ENCODE measurements at places on chromosomes 2 and 18.
A peak's percentile ranks its signal among the peaks of the same experiment; 100 is the strongest.

DNA sequence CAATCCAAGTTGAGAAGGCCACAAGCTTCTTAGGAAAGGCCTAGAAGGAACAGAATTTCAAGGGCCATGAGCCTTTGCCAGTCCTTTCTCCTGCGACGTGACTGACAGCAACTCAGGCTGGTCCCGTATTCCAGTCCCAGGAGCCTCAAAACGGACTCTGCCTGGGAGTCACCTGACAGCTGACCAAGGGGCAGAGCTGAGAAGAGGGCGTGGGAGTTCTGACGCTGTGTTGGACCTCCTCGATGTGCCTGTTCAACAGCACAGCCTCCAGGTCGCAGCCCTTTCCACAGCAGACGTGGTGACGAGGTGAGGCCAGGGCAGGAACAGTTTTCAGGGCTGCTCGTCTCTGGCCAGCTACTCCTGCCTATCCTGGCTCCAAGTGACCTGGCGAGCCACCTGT lies 37.6 kb downstream of the CENPO start:
- DNase-seq, result no peak

DNA sequence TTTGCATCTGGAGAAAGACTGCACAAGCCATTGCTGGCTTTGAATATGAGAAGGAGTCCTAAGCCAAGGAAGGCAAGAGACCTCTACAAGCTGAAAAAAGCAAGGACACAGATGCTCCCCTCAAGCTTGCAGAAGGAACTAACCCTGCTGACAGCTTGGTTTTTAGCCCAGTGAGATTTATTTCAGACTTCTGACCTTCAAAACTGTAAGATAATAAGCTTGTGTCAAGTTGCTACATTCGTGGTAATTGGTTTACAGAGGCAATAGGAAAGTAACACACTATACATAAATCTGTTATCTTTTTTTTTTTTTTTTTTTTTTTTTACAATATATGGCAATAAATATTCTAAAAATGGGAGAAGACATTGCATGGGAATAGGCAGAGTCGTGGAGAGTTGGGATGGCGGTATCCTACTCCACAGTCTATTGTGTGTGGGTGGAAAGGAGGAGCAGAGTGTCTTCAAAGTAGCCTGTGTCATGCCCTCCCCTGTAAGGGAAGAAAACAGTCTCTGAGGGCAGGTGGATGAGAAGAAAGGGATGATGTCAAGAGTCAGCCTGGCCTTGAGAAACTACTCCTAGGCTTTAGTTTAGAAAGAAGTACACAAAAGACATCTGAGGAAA lies 196.9 kb downstream of the THSD7B start:
- no peak for DNase-seq

- DNase-seq, result no peak
Observed at GRCh38 chr2:65186093-65186868, 41.4 kb upstream of the ACTR2 start.

- DNase-seq, result no peak
Observed at GRCh38 chr2:39027421-39027820, 93.4 kb downstream of the SOS1 start.

GRCh38 chr2:118058951-118059350 lies 29.3 kb upstream of the INSIG2 start:
- no peak for DNase-seq

DNA sequence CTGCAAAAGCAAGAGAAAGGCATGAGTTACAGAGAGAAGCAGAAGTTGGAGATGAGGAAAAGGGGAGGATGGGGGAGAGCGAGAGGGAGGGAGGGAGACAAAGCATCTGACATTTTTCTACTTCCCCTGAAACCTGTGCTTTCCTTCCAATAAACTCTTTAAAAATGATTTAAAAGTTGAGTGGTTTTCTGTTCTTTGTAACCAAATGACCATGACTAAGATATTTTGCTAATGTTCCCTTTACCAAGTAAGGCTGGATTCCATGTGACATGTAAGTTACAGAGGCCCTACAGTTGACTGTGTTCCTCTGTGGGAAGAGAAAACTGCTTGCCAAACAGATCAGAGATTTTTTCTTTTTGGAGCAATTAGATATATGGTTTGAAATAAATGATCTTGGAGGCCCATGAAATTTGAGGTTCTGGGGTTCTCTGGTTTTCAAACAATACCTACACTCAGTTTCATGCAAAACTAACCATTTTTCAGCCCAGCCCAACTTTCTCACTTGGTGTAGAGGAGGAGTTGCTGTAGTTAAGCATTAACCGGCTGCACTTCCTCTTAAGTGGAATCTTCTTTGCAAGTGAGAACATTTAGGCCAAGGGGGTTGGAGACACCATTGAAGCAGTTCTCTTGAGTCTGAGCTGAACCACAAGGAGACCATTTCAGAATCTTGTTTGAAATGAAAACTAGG lies 34.5 kb downstream of the INSIG2 start:
- DNase-seq, result no peak

DNA sequence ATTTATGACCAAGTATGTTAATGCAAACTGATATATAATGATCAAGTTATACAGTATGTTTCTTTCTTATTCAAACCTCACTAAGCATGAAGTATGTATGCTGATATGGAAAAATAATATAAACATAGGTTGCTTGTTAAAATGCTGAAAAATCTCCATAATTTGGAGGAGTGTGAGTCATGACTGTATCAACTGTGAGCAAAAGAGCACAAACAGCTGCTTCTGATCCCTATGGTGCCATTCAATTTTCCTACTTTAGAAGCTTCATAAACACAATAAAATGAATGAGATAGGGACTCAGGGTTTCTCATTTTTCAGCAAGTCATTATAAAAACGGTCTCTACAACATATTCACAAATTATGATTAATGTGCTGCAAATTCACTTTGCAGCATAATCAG lies 129.9 kb upstream of the TFPI start:
- no peak for DNase-seq

GRCh38 chr18:36762074-36762473 lies 66.7 kb downstream of the TPGS2 start:
- DNase-seq, result no peak

DNA sequence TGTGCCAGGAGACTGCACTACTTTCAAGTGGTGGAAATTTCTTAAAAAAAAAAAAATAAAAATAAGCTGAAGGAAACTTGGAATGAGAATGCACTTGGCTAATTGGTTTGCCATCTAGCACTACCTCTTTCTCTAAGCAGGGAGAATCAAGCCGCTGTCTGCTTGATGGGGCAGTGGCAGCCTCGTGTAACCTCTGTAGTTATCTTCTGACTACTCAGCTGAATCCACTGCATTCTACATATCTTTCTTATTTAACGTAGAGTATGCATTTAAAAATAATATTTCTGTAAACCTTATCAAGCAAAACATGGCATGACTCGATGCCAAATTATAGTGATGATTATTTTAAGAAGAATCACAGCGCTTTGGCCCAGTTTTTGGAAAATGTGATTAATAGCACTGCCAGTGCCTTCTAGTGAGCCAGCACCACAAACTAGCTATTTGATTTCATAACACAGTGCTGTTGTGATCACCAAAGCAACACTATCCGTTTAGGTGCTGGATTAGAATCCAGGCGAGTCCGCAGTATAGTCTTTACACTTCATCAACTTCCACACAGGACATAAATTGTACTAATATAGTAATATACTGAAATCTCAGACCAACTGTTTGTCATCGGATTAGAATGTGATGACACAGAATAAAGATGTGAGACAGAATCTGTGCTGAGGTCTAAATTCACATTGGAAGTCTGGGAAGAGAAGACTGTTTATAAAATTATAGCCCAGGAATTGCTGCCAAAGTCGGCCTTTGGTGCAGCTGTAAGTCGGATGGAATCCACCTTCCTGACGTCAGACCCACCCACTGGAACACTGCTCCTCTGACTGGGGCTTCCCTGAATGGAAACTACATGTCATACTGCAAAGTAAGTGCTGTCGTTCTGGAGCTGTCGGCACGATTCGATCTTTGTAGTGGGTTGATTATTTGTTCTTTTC lies 136.5 kb upstream of the ETAA1 start:
- no peak for DNase-seq

- DNase-seq, result no peak
Observed at GRCh38 chr2:105732955-105733607, 11.6 kb upstream of the NCK2 start.

GRCh38 chr2:19362755-19363473 lies 4.5 kb upstream of the OSR1 start:
- peak; percentile 37 for DNase-seq

GRCh38 chr2:119338826-119339561 lies 27.6 kb downstream of the C2orf76 start:
- no peak for DNase-seq

DNA sequence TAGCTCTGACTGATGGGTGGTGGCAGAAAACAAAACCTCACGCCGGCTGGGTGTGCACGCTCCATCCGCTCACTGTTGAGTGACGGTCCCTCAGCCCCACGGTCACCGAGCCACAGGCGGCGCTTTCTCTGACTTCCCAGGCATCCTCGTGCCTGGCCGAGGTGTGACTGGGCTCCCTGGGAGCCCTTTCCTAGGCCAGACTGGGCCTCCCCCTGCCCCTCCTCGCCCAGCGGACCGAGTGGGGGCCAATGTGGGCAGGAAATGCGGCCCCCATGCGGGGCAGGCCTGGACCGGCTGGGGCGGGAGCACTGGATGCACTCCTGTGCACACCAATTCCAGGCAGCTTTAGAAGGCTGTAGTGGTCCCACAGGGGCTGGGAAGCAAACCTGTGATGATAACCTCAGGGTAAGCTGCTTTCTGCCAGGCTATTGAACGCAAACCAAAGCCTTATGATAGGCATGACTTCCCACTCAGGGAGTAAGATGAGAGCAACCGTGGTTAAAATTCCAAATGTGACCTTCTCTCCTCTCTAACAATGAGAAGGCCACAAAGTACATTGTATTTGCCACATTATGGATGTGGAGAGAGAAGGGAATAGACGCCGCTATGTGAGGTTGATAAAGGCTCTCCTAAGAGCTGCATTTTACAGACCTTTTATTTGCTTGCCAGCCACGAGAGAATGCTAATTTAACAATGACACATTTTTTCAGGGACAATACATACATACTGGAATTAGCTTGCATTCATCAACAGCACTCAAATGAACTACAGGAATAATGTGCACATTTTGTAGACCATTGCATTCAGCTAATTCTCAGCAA lies 83.9 kb upstream of the PGAP1 start:
- DNase-seq, result no peak

GRCh38 chr2:164873210-164873908 lies 31.7 kb upstream of the COBLL1 start:
- no peak for DNase-seq

DNA sequence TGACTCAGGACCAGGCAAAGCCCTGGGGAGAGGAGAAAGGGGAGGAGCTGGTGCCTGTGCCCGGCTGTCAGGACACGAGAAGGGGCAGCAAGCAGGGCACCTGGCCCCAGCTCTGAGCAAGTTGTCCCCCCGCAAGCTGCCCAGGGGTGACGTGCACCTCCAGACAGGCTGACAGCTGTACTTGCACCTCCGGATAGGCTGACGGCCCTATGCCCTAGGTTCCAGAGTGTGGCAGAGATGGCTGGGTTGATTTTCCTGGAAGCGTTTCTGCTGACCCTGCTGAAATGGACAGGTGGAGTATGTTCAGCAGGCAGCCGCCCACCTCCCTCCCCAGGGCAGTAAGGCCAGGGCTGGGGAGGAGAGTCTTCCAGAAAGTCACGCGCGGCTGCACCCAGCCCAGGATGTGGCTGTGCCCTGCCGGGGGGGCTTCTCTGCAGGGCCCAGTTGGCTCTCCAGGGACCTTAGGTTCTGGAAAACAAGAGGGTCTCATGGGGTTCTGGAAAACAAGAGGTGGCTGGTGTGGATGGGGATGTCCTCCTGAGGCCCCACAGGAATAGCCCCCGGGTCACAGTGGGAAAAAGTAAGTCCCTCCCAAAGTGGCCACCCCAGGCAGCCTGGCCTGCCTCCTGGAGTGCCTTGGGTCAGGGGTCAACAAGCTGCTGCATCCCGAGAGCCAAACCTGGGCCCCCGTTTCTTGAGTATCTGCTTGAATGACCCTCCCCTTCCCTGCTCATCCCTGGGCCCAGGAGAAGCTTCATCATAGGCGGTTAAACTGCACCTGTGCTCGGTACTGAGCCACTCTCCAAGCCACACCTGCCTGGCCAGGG lies 71.4 kb upstream of the OTOS start:
- no peak for DNase-seq

DNA sequence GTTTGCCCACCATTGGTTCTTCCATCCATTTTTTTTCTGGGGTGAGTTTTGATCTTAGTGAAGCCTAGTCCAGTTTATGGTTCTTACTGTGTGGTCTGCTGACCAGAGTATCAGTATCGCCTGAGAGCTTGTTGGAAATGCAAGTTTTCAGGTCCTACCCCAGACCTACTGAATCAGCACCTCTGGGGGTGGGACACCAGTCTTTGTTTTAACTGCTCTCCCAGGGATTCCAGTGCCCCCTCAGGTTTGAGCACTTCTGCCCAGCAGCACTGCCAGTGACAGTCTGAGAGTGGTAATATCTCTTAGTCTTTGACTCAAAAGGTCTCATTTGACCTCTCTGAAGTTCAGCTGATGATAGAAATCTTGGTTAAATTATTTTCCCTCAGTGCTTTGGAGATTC lies 269.3 kb downstream of the ALPK2 start:
- DNase-seq, result no peak

DNA sequence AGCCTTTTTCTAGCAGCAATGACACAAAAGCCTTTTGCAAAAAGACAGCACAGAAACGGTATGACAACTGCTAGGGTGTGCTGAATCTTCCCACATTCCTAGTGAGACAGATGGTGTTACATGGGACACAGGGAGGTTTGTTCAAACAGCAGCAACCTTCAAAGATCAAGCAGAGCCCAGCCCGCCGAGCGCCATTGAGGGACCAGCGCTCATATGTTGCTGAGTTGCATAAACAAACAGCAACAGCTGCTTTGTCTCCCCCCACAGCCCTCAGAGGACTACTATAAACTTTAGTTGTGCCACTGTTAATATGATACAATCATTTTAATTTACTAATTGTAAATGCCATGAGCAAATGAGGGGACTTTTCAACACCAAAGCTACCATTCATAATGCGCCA lies 117.7 kb downstream of the ZEB2 start:
- no peak for DNase-seq

GRCh38 chr2:74646834-74647482 lies 1.2 kb downstream of the M1AP start:
- DNase-seq, result no peak

DNA sequence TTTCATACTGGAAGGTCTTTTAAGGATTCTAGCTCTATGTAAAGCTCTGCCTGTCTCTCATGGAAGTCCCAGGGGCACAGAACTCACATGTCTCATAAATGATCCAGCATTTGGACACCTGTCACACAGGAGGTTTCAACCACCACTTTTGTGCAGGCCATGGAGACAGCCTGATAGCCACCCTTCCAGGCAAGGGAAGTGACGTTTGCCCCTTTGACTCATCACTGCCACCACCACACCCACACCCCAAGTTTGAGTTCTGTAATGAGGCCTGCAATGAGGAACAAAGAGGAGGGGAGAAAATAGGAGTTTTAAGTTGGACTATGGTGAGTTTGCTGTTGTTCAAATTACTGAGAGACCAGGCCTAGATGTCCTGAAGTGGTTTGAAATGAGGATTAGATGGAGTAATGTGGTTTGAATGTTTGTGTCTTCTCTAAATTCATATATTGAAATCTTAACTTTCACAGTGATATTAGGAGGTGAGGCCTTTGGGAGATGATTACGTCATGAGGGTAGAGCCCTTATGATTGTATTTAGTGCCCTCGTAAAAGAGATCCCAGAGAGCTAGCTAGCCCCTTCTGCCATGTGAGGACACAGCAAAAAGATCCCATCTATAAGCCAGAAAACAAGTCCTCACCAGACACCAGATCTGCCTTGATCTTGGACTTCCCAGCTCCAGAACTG lies 175.3 kb upstream of the EPHA4 start:
- DNase-seq, result no peak
